Right ventricle myocardium superior (tissue), 1 donor: ENCODE measurements at places on chromosomes 16 and 17. TPM values are rescaled to one million over a fixed set of nuclear protein-coding genes. Genes with fewer than 3 reads are reported as not detected.

The PIK3R6 gene
- 0.78 TPM for total RNA-seq

The IGSF6 gene
- 2.5 TPM for total RNA-seq

The EPX gene
- not detected for total RNA-seq

The ACSM2A gene
- total RNA-seq = not detected

The WNK4 gene
- total RNA-seq = not detected

The SOX9 gene
- 10.9 TPM for total RNA-seq

The ALDH3A1 gene
- 0.27 TPM for total RNA-seq

The MT1A gene
- 2.3 TPM for total RNA-seq

The TEKT5 gene
- total RNA-seq = not detected

The KRT23 gene
- total RNA-seq = not detected

The TRIM16 gene
- total RNA-seq = 35.1 TPM

The CCL8 gene
- not detected for total RNA-seq

The KRTAP1-5 gene
- total RNA-seq = not detected

The TBC1D3H gene
- not detected for total RNA-seq

The HYDIN gene
- 0.89 TPM for total RNA-seq

The TLCD1 gene
- 1.9 TPM for total RNA-seq

The TBX21 gene
- 0.32 TPM for total RNA-seq

The VEZF1 gene
- 73.7 TPM for total RNA-seq

The CSH2 gene
- total RNA-seq = not detected

The CORO1A gene
- 8.4 TPM for total RNA-seq

The NPIPB13 gene
- total RNA-seq = 5.9 TPM

The NHLRC4 gene
- 0.38 TPM for total RNA-seq

The NUDT7 gene
- 45.5 TPM for total RNA-seq

The MYH11 gene
- total RNA-seq = 14.0 TPM

The SMURF2 gene
- total RNA-seq = 12.4 TPM

The ITGAL gene
- 1.5 TPM for total RNA-seq

The KRT14 gene
- not detected for total RNA-seq

The HOXB1 gene
- total RNA-seq = not detected

The AARSD1 gene
- total RNA-seq = 30.6 TPM

The STAT5A gene
- total RNA-seq = 14.9 TPM

The TBC1D3K gene
- total RNA-seq = not detected

The KRT25 gene
- total RNA-seq = not detected

The C16orf92 gene
- not detected for total RNA-seq

The MYH13 gene
- total RNA-seq = not detected

The KRT13 gene
- not detected for total RNA-seq

The TSPAN10 gene
- total RNA-seq = 0.24 TPM

The KRTAP3-2 gene
- not detected for total RNA-seq

The AIPL1 gene
- not detected for total RNA-seq

The C1QTNF1 gene
- total RNA-seq = 143 TPM

The NUP88 gene
- 39.6 TPM for total RNA-seq

The PHB1 gene
- 236 TPM for total RNA-seq

The AOC2 gene
- 0.32 TPM for total RNA-seq

The CD300LB gene
- total RNA-seq = 0.16 TPM

The GAN gene
- total RNA-seq = 9.0 TPM

The C16orf86 gene
- total RNA-seq = 4.3 TPM

The RAC3 gene
- total RNA-seq = 0.97 TPM

The TBC1D3C gene
- total RNA-seq = not detected

The EFCAB13 gene
- total RNA-seq = 3.0 TPM

The ABCA8 gene
- 52.9 TPM for total RNA-seq

The HNF1B gene
- total RNA-seq = not detected

The UTS2R gene
- total RNA-seq = 0.81 TPM

The TMEM88 gene
- 32.4 TPM for total RNA-seq

The NTN1 gene
- 19.4 TPM for total RNA-seq

The MYH1 gene
- not detected for total RNA-seq

The SLFN11 gene
- total RNA-seq = 16.8 TPM

The FAM20A gene
- 5.0 TPM for total RNA-seq

The QRICH2 gene
- total RNA-seq = 2.6 TPM

The ZSCAN32 gene
- 5.5 TPM for total RNA-seq
